ENCODE measurements at places on chromosomes 2 and 18.

GRCh38 chr2:219380926-219381325 is 6.8 kb downstream of the DNPEP start:
- DNase-seq: no peak

DNA sequence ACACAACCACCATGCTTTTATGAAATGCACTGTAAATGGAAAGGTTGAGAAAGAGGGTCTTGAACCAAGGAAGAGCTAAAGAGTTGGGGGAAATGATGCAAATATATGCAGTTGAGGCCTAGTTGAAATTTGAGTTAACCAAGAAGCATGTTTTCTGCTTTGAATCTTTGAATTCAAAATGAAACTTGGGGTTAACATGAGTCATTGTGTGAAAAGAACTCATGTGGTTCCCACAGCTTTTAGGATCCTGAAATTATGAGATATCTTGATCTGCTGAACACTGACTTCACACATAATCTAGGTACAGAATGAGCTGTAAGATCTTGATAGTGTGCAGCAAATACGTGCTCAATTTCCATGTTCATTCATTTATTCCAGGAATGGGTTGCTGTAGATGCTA is 422.9 kb upstream of the TRIB2 start:
- DNase-seq: no peak

DNA sequence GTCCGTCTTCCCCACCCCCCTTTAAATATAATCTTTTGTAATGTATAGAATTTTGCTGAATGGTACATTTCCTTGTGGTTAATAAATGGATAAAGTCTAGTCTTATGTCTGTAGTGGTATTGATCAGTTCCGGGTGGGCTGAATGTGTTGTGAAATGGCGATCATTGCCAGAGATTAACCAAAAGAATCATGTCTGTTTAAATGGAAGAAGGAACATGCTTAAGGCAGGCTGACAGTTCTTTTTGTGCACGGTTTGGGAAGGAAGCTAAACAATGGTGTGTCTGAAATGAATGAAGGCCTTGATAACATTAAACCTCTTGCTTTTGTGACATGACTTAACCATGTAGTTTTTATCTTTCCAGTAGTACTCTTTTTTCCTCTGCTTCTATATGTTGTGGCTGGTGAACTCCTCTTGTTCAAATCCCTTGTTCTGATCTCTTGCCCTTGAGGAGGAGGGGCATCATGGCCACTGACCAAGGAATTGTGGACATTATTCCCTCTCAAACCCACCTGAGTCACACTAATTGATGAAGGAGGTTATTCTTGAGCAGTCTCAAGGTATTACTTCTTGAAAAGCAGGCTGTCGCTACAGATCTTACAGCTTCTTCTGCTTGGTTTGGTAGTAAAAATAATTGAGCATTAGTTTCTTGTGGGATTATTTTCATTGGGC is 1.7 kb downstream of the ACVR2A start:
- DNase-seq: no peak

GRCh38 chr2:200961674-200962073 is 1.8 kb downstream of the ORC2 start:
- DNase-seq: no peak

GRCh38 chr2:31282634-31283033 is 48.7 kb downstream of the EHD3 start:
- DNase-seq: no peak

GRCh38 chr2:170190172-170190571 is 12.2 kb downstream of the MYO3B start:
- DNase-seq: no peak

DNA sequence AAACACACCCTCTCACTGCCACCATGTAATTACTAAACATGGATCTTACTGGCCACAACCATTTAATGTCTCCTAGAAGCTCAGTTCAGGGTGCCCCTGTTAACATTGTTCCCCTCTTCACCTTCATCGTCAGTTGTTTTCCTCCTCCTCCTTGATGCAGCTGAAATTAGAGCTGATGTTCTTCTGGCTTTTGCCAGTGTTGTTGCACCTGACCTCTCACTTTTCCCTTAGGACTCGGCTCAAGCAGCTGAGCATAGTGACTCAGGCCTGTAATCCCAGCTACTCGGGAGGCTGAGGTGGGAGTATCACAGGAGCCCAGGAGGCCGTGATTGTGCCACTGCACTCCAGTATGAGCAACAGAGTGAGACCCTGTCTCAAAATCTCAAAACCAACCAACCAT is 70.8 kb downstream of the ACSL3 start:
- DNase-seq: no peak

DNA sequence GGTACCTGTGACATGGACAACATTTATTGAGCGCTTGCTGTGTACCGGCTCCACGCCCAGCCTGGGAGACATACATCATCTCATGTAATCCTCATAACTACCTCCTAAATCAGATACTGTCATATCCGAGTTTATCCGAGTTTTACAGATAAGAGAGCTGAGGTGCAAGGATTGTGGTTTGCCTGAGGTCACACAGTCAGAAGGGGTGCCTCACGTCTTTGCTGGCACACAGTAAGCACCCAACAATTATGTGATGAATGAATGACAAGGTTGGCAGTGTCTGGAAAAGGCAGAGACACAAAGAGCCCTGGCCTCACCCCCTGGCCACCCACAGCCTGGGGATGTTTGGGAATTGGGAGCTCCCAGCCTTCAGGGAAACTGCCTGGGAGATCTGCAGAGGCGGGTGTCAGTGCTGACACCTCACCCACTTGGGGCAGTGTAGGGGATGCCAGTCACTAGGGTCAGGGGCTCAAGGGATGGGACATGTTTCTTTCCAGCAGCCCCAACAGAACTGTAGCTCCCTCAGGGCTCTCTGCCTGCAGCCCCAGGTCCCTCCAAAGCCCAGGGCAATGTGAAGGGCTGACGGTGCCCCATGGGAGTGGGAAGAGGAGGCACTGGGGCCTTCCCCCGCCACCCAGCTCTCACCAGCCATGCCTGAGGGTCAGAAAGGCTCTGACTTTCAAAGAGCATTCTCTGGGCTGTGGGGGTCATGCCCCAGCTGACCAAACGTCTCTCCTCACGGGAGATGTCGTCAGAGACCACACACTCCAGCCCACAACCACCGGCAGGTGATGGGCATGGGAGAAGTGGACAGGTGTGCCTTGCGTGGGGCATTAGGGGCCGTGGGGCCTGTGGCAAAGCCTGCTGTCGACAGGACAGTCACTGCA is 157.5 kb downstream of the ZFP36L2 start:
- no peak for DNase-seq

- DNase-seq: no peak
These were observed 330.2 kb downstream of the RBM43 start for GRCh38 chr2:150931451-150931850.

- no peak for DNase-seq
These were observed 18.9 kb downstream of the SDC1 start for GRCh38 chr2:20205915-20206524.

DNA sequence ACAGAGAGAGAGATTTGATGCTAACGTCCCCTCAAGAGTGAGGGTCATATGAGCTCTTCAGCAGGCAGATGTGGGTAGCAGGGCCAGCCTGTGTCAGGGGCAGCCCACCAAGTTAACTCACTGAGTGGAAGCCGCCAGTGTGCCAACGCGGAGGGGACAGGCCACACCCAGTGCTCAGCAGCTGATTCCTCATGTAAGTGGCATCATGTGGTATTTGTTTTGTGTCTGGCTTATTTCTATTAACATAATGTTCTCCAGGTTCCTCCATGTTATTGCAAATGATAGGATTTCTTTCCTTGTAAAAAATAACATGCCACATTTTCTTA is 4.0 kb downstream of the IMP4 start:
- DNase-seq: no peak

- no peak for DNase-seq
These were observed 97.8 kb downstream of the HDAC4 start for GRCh38 chr2:239302808-239303557.

GRCh38 chr18:59419386-59419785 is 60.3 kb upstream of the LMAN1 start:
- no peak for DNase-seq

GRCh38 chr2:15840148-15840547 is 100.2 kb upstream of the MYCN start:
- DNase-seq: no peak

DNA sequence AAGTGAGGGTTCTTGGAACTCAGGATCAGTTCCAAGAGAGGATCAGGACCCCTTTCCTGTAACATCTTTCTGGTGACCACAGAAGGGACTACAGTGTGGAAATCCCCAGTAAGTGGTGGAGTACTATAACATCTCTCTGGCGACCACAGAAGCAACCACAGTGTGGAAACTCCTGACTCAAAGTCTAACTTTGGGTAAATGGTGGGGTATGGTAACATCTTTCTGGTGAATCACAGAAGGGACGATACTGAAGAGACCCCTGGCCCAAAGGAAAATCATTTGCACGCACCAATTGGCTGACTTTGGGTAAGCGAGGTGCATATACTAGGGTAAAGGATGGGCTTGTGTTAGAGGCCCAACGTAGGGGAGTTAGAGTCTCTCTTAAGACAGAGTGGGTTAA is 56.3 kb upstream of the GULP1 start:
- DNase-seq: no peak

GRCh38 chr2:173386021-173386737 is 31.5 kb downstream of the CDCA7 start:
- DNase-seq: no peak

GRCh38 chr2:27211241-27211942 is 449 bp upstream of the ATRAID start:
- no peak for DNase-seq

DNA sequence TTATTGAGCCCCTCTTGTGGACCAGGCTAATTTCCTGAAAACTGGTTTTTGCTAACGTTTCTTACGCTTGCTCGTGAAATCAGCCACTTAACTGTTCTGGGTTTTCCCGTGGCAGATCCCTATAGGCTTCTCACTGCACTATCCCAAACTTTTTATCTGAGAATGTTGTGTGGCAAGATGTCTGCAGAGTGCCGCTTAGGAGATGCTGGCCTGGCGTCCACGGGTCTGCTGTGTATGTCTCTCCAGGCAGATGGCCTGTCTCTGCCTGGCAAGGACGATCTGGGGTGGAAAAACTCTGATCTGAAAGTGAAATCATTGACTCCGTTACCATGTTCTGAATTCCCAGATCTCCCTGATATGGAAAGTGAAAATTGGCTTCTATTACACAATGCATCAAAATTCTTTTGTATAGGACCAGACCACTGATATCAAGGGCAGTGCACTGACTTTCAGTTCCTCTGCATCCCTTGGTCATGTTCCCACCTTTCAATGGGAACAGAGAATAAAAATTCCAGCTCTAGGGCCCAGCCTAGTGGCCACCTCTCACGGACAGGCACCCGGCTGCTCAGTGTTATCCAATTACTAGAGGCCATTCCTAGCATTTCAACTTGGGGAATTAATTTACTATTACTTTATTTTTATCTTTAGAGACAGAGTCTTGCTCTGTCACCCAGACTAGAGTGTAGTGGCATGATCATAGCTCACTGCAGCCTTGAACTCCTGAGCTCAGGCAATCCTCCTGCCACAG is 154.6 kb downstream of the ACOXL start:
- no peak for DNase-seq

DNA sequence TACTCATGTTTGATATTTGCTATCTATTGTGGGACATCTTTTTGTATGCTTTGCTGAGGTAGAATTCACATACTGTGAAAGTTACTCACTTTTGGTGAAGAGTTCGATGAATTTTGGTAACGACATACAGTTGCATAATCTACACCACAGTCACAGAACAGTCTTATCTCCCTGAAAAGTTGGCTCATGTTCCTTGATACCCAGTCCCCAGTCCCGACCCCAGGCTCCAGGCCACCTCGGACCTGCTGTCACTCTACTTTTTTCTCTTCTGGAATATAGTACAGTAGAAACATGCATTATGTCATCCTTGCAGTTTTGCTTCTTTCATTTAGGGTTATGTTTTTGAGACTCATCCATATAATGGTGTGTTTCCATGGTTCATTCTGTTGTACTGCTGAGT is 191.7 kb downstream of the FAM210A start:
- no peak for DNase-seq

- DNase-seq: no peak
These were observed 230.9 kb upstream of the RGPD4 start for GRCh38 chr2:107595749-107596148.

GRCh38 chr18:78976765-78977636 is 2.6 kb upstream of the SALL3 start:
- no peak for DNase-seq

DNA sequence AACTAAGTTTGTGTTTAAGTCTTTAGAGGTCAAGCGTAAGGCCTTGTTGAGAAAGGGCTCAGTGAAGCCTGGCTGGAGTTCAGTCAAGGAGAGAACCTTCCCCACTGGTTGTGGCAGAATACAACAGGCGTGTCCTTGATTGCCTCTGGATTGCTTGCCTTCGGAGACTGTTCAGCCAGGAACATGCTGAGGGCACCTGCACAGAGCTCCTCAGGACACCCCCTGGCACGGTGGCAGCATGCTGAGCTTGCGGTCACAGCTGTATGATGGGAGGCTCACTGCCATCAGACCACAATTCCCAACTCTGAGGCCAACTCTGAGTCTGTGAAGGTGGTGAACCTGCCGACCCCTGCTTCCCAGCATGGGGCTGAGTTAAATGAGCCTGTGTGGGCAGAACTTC is 130.0 kb downstream of the LPIN1 start:
- no peak for DNase-seq

- DNase-seq: no peak
These were observed 32.8 kb downstream of the TMEM247 start for GRCh38 chr2:46512185-46512584.

DNA sequence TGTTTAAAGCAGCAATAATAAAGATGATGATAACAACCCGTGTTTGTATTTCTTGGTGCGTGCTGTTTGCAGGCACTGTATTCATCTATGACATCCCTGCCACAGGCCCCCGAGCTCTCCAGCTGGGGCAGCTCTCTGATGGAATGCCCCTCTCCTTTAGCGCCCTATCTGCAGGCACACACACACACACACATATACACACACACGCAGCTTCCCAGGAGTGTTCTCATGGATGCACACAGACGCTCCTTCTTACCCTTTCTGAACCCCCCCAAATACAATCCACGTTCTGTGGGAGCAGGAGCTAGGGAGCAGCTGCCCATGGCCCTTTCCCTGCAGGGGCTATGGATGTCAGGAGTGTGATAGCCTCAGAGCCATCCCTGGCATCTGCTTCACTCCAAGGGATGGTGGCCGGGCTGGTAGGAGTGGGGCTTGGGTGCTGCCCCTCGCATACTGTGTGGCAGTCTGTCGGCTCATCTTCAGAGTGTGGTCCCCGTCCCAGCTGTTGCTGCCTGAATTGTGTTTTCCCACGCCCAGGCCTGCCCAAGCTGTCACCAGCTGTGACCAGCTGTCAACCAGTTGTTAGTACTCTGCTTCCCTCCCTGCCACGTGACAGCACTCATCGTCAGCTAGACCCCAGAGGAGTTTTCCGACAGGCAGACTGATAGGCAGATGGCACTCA is 50.8 kb upstream of the MYCN start:
- DNase-seq: no peak
